ENCODE measurements at places on chromosomes 4 and X. TPM values are rescaled to one million over a fixed set of nuclear protein-coding genes. Genes with fewer than 3 reads are reported as not detected.

S100G gene
- polyA plus RNA-seq: not detected

DNA sequence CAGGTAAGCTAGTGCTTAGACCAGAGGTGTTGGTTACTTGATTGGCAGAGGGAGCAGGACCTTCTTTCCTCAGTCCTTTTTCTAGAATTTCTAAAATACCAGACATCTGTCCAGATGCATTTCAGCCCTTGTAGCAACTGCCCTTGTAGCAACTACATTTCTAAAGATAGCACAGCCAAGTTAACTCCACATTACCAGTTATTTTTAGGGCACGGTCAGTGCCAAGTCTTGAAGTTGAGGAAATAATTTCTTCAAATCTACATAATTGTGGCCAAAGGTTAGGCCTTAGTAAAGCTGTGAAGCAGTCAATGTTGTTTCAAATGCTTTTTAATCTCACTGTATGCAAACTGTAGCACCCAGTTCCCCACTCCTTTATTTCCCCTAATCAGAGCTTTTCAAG, 62.9 kb downstream of the MID1IP1 start:
- no peaks in the 10 kb centered on the region for H3K4me1 ChIP-seq
- peak overlapping the region; percentile 9 for H3K27ac ChIP-seq
- no peaks in the 10 kb centered on the region for H3K36me3 ChIP-seq
- H3K27me3 ChIP-seq: peaks cover 5% of the 10 kb centered on the region

L1CAM gene
- polyA plus RNA-seq: 0.19 TPM

EDA gene
- 1.5 TPM for polyA plus RNA-seq

GRCh38 chr4:185945252-185945651, 123.7 kb upstream of the TLR3 start:
- H3K36me3 ChIP-seq: no peaks in the 10 kb centered on the region
- no peaks in the 10 kb centered on the region for H3K4me1 ChIP-seq
- DNase-seq: no peak
- no peak overlapping the region for H3K27ac ChIP-seq
- H3K4me3 ChIP-seq: no peak overlapping the region
- no peaks in the 10 kb centered on the region for H3K27me3 ChIP-seq

EPGN gene
- polyA plus RNA-seq: 0.79 TPM

DNA sequence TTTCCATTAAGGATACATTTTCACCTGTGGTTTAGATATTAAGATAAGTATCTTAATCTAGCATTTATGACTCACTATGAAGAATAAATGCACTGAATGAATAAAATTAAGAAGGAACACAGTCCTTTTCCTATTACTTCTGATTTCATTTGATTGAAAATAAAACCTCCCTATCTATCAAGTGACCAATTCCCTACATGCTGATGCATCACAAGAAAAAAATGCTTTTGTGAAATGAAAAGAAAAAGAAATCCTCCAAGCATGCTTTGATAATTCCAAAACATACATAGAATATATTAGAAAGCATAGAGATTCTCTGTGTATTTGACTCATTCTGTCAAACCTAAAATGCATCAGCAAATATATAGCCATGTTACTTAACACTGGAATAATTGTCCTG, 37.1 kb downstream of the PCDH10 start:
- H3K27me3 ChIP-seq: no peaks in the 10 kb centered on the region
- no peak overlapping the region for H3K4me3 ChIP-seq
- no peaks in the 10 kb centered on the region for H3K4me1 ChIP-seq
- no peak overlapping the region for H3K27ac ChIP-seq
- H3K36me3 ChIP-seq: no peaks in the 10 kb centered on the region

DNA sequence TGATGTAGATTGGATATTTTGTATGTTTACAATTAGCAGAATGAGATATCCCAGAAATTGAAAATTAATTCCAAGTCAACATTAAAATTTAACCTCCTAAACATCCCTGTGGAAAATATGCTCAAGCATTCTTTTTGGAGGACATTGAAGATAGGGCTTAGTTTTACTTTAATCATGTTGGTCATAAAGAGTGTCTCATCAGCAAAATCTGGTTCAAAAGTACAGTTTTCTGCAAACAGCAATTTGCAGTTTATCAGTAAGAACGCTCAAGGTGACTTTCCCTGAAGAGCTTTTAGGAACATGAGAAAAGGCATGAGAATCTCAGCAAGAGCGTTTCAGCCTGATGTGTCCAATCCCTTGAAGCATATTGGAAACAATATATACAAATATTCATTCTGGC, 889.8 kb downstream of the CENPC start:
- no peak overlapping the region for H3K4me3 ChIP-seq
- H3K27ac ChIP-seq: no peak overlapping the region
- no peak for DNase-seq
- no peaks in the 10 kb centered on the region for H3K4me1 ChIP-seq
- H3K27me3 ChIP-seq: no peaks in the 10 kb centered on the region

VCX3A gene
- polyA plus RNA-seq: 0.16 TPM

AMTN gene
- polyA plus RNA-seq: not detected

USP17L29 gene
- polyA plus RNA-seq: not detected

XAGE1A gene
- 3.1 TPM for polyA plus RNA-seq

All from lung (tissue), 17 donors.